ENCODE measurements at places on chromosomes 6 and 20.

- no peak for DNase-seq
These were observed 21.6 kb downstream of the GABBR1 start for GRCh38 chr6:29611426-29611825.

DNA sequence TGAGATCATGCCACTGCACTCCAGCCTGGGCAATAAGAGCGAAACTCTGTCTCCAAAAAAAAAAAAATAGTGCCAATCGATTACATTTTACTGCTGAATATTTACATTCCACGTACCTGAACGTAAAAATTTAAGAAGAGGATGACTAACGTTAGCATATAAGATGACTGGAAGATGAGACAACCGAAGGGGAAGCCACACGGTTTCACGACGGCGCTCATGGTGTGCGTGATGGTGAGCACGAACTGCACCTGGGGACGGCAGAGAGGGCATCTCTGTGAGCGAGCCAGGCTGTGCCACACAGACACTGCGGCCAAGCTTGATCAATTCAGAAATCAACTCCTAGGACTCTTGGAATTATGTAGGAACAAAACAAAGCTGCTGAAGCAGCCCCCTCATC lies 54.5 kb downstream of the ELOVL2 start:
- no peak for DNase-seq

DNA sequence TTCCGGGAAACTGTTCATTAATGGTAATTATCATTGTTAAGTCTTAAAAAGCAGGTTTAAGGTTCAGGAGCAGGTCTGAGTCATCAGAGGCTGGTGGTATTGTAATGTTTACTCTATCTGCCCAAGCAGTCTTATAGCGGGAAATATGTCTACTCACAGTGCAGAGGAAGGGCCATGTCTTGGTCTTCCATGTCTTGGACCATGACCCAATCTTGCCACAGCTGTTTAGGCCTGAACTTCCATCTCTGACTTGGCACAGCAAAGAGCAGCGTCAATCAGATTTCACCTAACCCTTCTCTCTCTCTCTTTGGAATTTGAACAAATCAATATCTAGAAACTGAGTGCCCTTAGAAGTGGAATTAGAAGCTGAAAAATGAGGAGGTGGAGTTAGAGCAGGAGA lies 25.8 kb downstream of the SLC2A12 start:
- peak; percentile 15 for DNase-seq

DNA sequence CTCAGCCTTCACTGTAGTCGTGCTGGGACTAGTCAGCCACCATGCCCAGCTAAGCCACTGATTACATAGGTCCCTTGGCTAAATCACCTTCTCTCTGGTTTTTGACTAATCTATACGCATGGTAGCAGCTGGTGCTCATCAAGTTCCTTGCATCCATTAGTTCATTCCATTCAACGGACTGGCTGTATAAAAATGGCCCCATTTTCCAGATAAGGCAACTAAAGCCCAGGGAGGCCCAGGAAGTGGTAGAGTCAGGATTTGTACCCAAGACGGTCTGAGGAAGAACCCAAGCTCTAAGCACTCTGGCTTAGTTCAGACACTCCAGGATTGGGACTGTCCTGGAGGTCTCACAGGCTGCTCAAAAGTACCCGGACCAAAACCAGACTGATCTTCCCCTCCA lies 4.9 kb downstream of the E2F1 start:
- DNase-seq, result no peak

DNA sequence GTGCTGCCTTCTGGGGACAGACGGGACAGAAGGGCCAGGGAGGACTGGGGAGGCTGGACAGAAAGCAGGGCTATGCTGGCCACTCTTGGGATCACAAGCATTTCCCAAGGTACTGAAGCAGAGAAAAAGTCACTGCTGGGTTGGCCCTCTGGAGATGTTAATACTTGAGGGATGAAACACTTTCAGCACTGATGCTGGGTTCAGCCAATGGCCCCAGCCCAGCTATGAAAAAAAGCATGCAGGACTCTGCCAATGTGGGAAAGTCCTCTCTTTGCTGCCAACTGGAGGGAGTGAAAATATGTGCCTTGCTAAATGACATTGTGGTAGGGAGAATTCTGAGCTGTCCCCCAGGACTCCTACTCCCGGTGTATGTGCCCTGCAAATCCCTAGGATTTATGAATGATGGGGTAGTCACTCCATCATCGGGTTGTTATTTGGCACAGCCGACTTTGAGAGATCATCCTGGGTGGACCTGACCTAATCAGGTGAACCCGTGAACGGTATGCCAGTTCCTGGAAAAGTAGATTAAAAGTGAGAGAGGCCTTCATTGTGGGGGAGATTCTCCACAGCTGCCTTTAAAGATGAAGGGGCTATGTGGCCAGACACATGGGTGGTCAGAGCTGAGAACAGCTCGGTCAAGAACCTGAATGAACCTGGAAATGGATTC lies 119.9 kb upstream of the TRAF3IP2 start:
- no peak for DNase-seq

GRCh38 chr20:5626603-5627002 lies 123.6 kb upstream of the SHLD1 start:
- DNase-seq, result no peak

DNA sequence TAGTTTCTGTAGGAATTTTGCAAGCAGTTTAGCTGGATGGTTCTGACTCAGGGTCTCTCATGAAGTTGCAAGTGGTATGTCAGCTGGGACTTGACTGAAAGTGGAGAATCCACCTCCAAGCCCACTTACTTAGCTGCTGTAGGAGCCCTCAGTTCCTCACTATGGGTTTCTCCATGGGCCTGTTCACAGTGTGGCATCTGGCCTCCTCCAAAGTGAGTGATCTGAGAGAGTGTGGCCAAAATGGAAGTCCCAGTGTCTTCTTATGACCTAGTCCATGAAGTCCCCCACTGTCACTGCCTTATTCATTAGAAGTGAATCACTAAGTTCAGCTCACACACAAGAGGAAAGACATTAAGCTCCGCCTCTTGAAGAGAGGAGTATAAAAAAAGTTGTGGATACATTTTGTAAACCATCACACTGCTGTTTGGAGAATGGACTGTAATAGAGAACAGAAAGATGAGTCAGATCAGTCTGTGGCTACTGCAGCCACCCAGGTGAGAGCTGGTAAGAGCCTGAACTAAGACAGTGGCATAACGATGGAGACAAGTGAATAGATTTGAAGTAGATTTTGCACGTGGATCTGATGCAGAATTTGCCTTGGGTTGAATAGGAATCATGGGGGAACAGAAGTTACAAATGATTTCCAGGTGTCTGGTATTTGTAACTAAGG lies 4.9 kb upstream of the NELFCD start:
- no peak for DNase-seq

DNA sequence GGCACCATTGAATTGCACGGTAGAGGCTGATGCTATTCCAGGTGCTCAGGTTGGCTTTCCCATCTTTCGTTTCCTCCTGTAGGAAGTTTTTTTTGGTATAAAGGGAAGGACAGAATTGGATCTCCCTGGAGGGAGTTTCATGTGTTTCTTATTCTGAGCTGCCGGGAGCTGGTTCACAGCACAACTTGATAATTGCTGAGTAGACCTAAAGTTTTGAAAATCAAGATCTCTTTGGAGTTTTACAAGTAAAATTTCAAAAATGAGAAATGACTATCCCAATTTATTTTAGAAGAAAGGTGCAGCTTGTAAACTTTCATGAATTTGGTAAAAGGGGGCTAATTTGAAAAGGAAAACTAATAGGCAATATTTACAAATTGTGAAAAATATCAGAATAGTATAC lies 125.2 kb upstream of the ESR1 start:
- no peak for DNase-seq

- peak; percentile 95 for DNase-seq
These were observed 61.1 kb upstream of the HFE start for GRCh38 chr6:26025894-26026832.

DNA sequence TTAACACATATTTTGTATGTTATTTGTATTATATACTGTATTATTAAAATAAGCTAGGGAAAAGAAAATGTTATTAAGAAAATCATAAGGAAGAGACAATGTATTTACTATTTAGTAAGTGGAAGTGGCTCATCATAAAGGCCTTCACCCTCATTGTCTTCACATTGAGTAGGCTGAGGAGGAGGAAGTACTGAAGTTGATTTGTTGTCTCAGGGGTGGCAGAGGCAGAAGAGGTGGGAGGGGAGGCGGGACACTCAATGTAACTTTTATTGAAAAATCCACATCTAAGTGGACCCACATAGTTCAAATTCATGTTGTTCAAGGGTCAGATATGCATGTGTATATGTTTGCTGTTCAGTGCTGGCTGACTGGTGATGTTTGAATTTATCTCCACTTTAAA lies 210.2 kb upstream of the CITED2 start:
- DNase-seq, result no peak

DNA sequence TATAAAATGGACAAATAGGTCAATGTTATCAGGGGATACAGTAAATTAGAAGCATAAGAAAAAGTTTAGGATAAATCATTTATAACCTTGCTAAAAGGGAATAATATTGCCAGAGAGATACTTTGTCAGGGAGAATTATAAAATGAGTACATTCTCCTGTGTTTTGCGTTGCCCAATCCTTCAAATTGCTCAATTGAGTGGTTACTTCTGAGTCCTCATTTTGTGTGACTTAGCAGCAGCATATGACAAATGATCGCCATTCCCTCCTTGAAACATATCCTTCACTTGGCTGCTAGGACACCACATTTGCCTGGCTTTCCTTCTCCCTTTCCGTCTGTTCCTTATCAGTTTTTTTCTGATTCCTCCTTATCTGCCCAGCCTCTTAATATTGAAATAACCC lies 106.7 kb upstream of the FLRT3 start:
- no peak for DNase-seq

GRCh38 chr6:158611541-158612370 lies 32.8 kb downstream of the DYNLT1 start:
- DNase-seq, result no peak

GRCh38 chr20:53760025-53760441 lies 166.4 kb upstream of the ZNF217 start:
- DNase-seq, result no peak

DNA sequence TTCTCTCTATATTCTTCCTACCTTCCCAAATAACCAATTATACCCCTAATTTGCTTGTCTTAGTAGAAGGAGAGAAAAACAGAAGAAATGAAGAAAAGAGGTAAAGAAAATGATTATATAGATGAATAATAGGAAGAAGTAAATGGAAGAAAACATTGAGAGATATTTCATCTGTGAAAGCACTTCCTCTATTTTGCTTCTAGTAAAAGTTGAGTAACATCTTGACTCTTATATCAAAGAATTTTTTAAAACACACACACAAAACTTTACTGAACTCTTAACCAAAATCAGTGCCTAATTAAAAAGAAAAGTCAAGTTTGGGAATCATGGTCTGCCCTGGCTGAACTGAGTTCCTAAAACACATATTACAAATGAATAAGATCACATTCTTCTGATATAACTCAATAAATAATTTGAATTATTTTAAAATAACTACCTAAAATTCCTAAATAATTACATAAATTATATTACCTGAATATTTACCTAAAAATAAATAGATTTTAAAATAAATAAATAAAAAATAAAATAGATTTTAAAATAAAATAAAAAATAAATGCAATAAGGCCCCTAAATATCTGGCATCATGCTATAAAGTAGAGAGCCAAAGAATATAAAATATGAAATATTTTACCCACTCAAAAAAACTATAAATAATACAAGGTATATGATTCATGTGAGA lies 8.8 kb downstream of the SLC17A2 start:
- DNase-seq, result no peak

- DNase-seq, result no peak
These were observed 27.8 kb downstream of the RNF8 start for GRCh38 chr6:37381579-37381978.

DNA sequence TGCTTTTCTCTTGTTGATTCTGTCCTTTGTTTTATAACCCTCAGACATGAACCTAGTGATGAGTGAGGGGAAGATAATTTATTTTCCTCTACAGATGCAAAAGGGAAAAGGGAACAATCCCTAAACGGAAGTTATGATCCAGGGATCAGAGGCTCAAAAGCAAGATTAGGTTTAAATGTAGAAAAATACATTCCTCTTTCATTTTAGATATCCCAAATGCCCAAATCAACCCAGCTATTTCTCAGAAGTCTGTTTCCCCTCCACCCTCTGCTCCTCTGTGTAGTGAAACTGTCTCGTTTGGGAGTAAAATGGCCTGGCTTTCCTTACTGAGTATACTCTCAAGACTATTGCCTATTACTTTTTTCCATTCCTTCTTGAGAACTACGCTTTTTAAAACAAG lies 97.1 kb downstream of the PRL start:
- DNase-seq, result no peak

GRCh38 chr6:120304223-120304622 lies 954.7 kb upstream of the MAN1A1 start:
- DNase-seq, result no peak

DNA sequence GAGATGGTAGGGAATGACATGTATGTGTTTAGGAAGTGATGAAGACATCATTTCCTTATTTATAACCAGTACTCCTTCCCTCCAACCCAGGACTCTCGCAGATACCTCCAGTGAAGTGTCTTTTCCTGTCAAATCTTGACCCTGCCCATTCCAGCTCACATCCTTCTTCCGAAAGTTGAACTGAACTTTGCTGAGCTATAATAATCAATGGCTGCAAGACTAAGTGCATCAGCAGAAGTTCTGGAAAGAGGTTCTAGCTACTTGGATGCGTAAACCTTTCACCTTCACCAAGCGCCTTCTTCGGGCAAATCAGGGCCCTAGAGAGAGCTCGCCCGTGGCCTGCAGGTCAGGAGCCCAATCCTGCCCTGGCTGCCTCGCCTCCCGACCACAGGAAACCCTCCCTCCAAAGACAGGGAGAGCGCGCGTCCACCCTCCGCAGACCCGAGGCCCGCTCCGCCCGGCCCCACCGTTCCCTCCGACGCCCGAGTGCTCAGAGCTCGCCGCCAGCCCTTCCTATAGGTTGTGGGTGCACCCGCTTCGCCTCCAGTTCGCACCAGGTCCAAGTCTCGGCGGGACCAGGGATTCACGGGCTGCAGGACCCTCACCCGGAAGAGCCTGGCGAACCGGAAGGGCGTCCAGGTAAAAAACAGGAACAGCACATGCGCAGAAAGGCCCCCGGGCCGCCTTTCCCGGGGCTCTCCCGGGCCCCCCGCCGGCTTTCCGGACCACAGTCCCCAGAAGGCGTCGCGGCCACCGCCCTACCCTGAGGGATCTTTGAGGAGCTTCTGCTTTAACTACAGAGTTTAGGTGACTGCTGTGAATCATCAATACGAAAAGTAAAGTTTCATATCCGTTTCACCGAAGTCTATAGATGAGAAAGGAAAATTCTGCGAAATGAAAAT lies at the start of gene ZNF334:
ZNF334 (minus strand) TSS at position 617 of the 902 bp plus-strand sequence. CDS start 1,457 bp downstream, outside the sequence.
- DNase-seq, result no peak

GRCh38 chr6:137866200-137866913 lies 702 bp upstream of the TNFAIP3 start:
- DNase-seq, result no peak

Data from non-pigmented ciliary epithelial cell (primary cell).